Esophagus muscularis mucosa (tissue), 4 donors: ENCODE measurements at places on chromosomes 3 and 15. TPM values are rescaled to one million over a fixed set of nuclear protein-coding genes. Genes with fewer than 3 reads are reported as not detected.

DNA sequence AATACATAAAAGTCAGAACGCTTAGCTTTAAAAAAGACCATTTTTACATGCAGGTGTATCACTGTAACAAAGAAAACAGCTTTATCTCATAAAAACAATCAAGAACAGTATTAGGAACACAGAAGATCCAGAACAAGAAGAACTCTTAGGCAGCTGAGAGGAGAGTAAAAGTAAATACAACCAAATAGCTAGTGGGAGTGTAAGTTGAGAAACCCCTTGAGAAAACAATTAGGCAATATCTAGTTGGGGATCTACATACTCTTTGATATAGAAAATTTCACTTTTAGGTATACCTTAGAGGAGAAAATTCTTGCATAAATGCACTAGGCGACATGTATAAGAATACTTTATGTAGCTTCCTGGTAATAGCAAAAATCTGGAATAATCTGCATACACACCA is 7.5 kb downstream of the TMF1 start:
- H3K36me3 ChIP-seq = peaks cover 24% of the 10 kb centered on the region
- H3K27ac ChIP-seq = no peak overlapping the region
- DNase-seq = no peak
- no peaks in the 10 kb centered on the region for H3K27me3 ChIP-seq

- no peak overlapping the region for H3K4me3 ChIP-seq
- H3K36me3 ChIP-seq = no peaks in the 10 kb centered on the region
- H3K4me1 ChIP-seq = peaks cover 12% of the 10 kb centered on the region
- no peaks in the 10 kb centered on the region for H3K27me3 ChIP-seq
Measured at GRCh38 chr3:113055201-113055600, 64.4 kb downstream of the GTPBP8 start.

DNA sequence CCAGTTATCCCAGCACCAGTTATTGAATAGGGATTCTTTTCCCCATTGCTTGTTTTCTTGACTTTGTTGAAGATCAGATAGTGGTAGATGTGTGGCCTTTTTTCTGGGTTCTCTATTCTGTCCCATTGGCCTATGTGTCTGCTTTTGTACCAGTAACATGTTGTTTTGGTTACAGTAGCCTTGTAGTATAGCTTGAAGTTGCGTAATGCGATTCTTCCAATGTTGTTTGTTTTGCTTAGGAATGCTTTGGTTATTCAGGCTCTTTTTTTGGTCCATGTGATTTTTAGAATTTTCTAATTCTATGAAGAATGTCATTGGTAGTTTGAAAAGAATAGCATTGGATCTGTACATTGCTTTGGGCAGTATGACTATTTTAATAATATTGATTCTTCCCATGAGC is 94.3 kb upstream of the CHMP2B start:
- DNase-seq = no peak
- no peaks in the 10 kb centered on the region for H3K27me3 ChIP-seq
- no peak overlapping the region for H3K4me3 ChIP-seq
- no peak overlapping the region for H3K27ac ChIP-seq

DNA sequence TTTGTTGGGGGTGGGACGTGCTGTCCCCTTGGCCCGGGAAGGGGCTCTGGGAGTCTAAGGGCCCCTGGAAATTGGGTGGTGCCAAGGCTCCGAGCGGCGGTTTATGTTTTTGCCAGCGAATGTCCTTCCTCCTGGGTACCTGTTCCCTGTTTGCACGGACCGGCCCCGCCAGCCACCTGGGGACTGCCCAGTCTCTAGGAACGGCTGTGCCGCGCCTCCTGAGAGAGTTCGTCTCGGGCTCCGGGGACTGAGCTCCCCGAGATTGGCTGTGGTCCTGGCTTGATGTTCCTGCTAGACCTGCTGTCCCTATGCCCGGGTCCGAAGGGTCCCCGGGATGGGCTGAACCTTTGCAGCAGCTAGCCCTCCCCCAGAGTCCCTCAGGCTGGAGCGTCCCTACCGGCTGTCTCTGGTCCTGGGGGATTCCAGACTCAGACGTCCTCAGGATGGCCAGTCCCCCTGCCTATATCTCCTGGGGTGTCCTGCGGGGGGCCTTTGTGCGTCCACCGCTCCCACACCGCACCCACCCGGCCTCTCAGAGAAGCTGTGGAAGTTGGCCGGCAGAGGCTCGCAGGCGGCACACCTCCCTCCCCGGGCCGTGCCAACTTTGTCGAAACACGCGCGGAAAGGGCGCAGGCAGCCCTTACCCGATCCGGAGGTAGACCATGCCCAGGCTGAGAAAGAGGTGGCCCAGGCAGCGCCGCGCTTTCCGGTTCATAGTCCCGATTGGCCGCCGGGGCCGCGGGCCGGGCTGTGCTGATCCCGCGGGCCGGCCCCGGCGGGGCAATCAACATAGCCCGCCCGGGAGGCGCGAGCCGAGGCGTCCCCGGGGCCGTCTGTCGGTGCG is 547 bp downstream of the WNT7A start:
- H3K27me3 ChIP-seq = peaks cover 44% of the 10 kb centered on the region
- peak overlapping the region; percentile 44 for H3K4me3 ChIP-seq
- no peak overlapping the region for H3K27ac ChIP-seq
- no peaks in the 10 kb centered on the region for H3K36me3 ChIP-seq
- DNase-seq = no peak
- peaks cover 32% of the 10 kb centered on the region for H3K4me1 ChIP-seq

DNA sequence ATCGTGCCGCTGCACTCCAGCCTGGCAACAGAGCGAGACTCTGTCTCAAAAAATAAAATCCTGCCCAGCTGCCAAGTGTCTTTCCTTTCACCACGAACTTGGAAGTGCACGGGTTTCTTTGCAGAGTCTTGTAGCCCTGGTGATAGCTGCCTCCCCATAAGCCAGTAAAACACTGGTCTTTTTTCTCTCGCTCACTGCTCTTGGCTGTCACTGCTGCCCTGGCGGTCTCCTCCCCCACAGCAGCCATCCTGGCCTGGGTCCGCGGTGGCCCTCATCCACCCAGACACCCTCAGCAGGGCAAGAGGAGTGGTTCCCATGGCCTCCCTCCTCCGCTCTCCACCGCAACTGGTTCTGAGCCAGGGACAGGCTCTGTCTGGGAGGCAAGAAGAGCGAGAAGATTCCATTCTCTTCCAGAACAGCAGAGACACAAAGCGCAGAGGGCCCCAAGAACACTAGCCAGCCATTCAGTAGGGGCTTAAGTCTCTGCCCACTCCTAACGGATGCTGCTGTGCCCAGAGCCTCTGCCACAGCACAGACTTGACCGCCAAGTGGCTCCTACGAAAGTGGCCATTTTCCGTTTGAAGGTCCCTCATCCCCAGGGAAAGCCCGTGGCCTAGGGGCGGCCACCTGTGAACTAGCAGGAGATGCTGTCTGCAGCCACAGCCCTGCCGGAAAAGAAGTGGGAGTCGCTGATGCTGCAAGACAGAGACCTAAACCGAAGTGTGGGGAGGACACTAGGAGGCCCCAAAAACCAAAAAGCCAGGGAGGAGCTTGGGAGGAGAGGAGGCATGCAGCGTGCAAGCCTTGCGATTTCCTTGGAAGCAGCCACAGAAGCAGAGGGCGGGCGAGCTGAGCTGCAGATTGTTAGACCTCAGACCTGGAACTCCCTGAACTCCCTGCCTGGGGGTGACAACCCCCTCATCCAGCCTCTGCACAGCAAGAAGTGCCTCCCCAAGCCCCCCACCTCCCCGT is 44.1 kb downstream of the KLHL25 start:
- H3K27ac ChIP-seq = peak overlapping the region; percentile 83
- peak overlapping the region; percentile 41 for H3K4me3 ChIP-seq
- no peaks in the 10 kb centered on the region for H3K27me3 ChIP-seq
- H3K36me3 ChIP-seq = peaks cover 18% of the 10 kb centered on the region
- DNase-seq = no peak
- peaks cover 77% of the 10 kb centered on the region for H3K4me1 ChIP-seq

GRCh38 chr3:124402791-124403190 is 327.5 kb upstream of the UMPS start:
- no peaks in the 10 kb centered on the region for H3K27me3 ChIP-seq
- no peak overlapping the region for H3K27ac ChIP-seq
- H3K4me1 ChIP-seq = no peaks in the 10 kb centered on the region
- DNase-seq = no peak

DNA sequence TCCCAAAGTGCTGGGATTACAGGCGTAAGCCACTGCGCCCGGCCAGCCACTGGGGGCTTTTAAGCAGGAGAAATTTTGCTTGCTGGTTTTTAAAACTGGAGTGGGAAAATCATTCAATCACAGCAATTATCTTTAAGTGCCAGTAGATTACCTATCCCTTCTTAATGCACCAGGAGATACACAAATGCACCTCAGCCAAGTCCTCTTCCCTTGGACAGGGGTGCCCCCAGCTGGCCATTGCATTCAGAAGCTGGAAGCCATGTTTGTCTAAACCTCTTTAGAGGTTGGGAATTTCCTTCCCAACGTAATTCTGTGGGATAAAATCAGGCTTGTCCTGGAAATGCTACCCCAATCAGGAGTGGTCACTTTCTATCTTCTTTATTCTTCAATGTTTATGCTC is 26.6 kb downstream of the MIX23 start:
- no peaks in the 10 kb centered on the region for H3K27me3 ChIP-seq
- no peak for DNase-seq
- H3K27ac ChIP-seq = no peak overlapping the region
- no peaks in the 10 kb centered on the region for H3K4me1 ChIP-seq
- H3K4me3 ChIP-seq = no peak overlapping the region

- DNase-seq = no peak
- no peaks in the 10 kb centered on the region for H3K27me3 ChIP-seq
- H3K27ac ChIP-seq = no peak overlapping the region
- H3K4me1 ChIP-seq = peaks cover 70% of the 10 kb centered on the region
Measured at GRCh38 chr3:127733781-127734180, 61.0 kb downstream of the ABTB1 start.

DNA sequence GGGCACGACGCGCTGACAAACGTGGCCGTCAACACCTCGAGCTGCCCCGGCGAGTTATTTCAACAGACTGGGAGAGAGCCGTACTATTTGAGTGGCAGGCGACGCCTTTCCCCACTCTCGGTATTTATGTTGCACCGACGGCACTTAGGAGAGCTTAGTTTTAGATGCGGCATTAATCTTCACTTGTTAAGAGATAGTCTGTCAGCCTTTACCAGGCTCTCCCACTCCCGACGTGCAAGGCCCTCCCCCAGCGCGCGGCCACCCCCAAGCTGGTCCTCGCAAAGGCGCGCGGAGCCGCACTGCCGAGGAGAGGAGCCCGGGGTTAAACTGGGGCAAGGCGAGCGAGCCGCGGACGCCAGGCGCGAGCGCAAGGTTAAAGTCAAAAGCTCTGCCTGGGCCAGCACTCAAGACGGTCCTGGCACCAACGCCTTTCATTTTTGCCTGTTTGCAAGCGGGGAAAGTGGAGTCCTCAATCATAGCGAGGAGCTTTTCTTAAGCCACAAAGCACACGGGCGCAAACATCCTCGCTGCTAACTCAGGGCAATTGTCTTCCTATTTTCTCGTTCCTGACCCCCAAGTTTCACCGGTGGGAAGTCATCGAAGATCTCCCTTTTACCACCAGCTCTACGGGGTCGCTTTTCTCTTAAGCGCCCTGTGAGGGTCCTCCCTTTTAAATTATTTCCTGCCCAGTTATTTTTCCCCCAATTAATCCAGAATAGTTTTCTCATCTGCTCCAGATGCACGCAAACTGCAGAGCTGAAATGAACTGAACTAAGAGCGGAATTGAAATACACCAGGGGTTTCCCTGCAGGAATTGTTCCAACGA is 86.6 kb downstream of the NR2F2 start:
- no peak for DNase-seq
- peak overlapping the region; percentile 42 for H3K4me3 ChIP-seq
- no peaks in the 10 kb centered on the region for H3K36me3 ChIP-seq
- no peak overlapping the region for H3K27ac ChIP-seq
- peaks cover 14% of the 10 kb centered on the region for H3K4me1 ChIP-seq

- H3K27me3 ChIP-seq = no peaks in the 10 kb centered on the region
- H3K36me3 ChIP-seq = no peaks in the 10 kb centered on the region
- H3K27ac ChIP-seq = no peak overlapping the region
- H3K4me3 ChIP-seq = no peak overlapping the region
- H3K4me1 ChIP-seq = no peaks in the 10 kb centered on the region
Measured at GRCh38 chr3:196147116-196147515, 64.1 kb downstream of the ZDHHC19 start.

- no peak overlapping the region for H3K4me3 ChIP-seq
- H3K36me3 ChIP-seq = no peaks in the 10 kb centered on the region
- H3K4me1 ChIP-seq = no peaks in the 10 kb centered on the region
- no peak for DNase-seq
Measured at GRCh38 chr3:158169091-158169491, 59.2 kb downstream of the RSRC1 start.

CAV3 gene
- total RNA-seq = not detected

EIF3J gene
- total RNA-seq = 60.6 TPM

CYP8B1 gene
- not detected for total RNA-seq

CKMT1A gene
- total RNA-seq = not detected

EAF2 gene
- 2.9 TPM for total RNA-seq

C15orf39 gene
- 17.7 TPM for total RNA-seq

GADL1 gene
- 3.1 TPM for total RNA-seq

FANCD2OS gene
- not detected for total RNA-seq

LTK gene
- not detected for total RNA-seq

GHRL gene
- total RNA-seq = not detected

CCDC39 gene
- not detected for total RNA-seq
